Stomach (tissue), 19 donors: ENCODE measurements at places on chromosomes 4 and X. TPM values are rescaled to one million over a fixed set of nuclear protein-coding genes. Genes with fewer than 3 reads are reported as not detected.

TBC1D25 gene
- 13.6 TPM for total RNA-seq

DGAT2L6 gene
- not detected for total RNA-seq

BRS3 gene
- total RNA-seq = not detected

HTR2C gene
- total RNA-seq = not detected

PCYT1B gene
- total RNA-seq = not detected

RAB40AL gene
- total RNA-seq = not detected

NLRP2B gene
- not detected for total RNA-seq

PAGE1 gene
- total RNA-seq = not detected

LUZP4 gene
- not detected for total RNA-seq

OPRPN gene
- not detected for total RNA-seq

MUC7 gene
- total RNA-seq = not detected

TMPRSS11D gene
- total RNA-seq = not detected

RS1 gene
- not detected for total RNA-seq

CDS1 gene
- 17.4 TPM for total RNA-seq

USP26 gene
- not detected for total RNA-seq

PF4V1 gene
- total RNA-seq = not detected

TDO2 gene
- total RNA-seq = not detected

ADGRG2 gene
- total RNA-seq = 0.29 TPM

GPC4 gene
- total RNA-seq = 15.4 TPM

GCNA gene
- 4.1 TPM for total RNA-seq

MAGEB1 gene
- not detected for total RNA-seq

CCNA2 gene
- not detected for total RNA-seq

TLL1 gene
- total RNA-seq = 4.4 TPM

XAGE2 gene
- not detected for total RNA-seq

DBET gene
- total RNA-seq = not detected

NAA11 gene
- total RNA-seq = not detected

QRFPR gene
- total RNA-seq = not detected

NALF2 gene
- not detected for total RNA-seq

DSPP gene
- total RNA-seq = not detected

GAGE12J gene
- total RNA-seq = not detected

MAP3K15 gene
- not detected for total RNA-seq

GUCY1B1 gene
- total RNA-seq = 25.7 TPM

GUCY1A1 gene
- total RNA-seq = 49.1 TPM

PNMA6F gene
- not detected for total RNA-seq

PSAPL1 gene
- total RNA-seq = not detected

IL9R gene
- 0.37 TPM for total RNA-seq

ODAPH gene
- not detected for total RNA-seq

AFF2 gene
- not detected for total RNA-seq

CABS1 gene
- total RNA-seq = not detected

VEGFD gene
- not detected for total RNA-seq

MAGEA10 gene
- total RNA-seq = not detected

RHOXF2B gene
- total RNA-seq = not detected

MAMLD1 gene
- 0.73 TPM for total RNA-seq

PPP4R3C gene
- not detected for total RNA-seq

CXCL1 gene
- 1.8 TPM for total RNA-seq

FAT4 gene
- total RNA-seq = 6.7 TPM

MORC4 gene
- total RNA-seq = 1.3 TPM

VCX gene
- total RNA-seq = not detected

CFAP99 gene
- total RNA-seq = 0.92 TPM

BLOC1S4 gene
- 64.3 TPM for total RNA-seq

SSX2 gene
- total RNA-seq = not detected

ITIH6 gene
- total RNA-seq = not detected
